ENCODE measurements at places on chromosomes 6 and 20. TPM values are rescaled to one million over a fixed set of nuclear protein-coding genes. Genes with fewer than 3 reads are reported as not detected.

FERMT1 gene
- total RNA-seq, result 0.52 TPM

C4B gene
- 3.3 TPM for total RNA-seq

HLA-F gene
- total RNA-seq, result 172 TPM

LHFPL5 gene
- not detected for total RNA-seq

GRCh38 chr20:64000906-64001305 lies 20.0 kb downstream of the PRPF6 start:
- no peak overlapping the region for H3K27ac ChIP-seq
- H3K4me1 ChIP-seq, result no peaks in the 10 kb centered on the region
- H3K36me3 ChIP-seq, result peaks cover 45% of the 10 kb centered on the region
- DNase-seq, result no peak
- H3K4me3 ChIP-seq, result no peak overlapping the region

- no peak overlapping the region for H3K27ac ChIP-seq
- no peaks in the 10 kb centered on the region for H3K36me3 ChIP-seq
- no peak overlapping the region for H3K4me3 ChIP-seq
- no peak for DNase-seq
- H3K27me3 ChIP-seq, result peaks cover 4% of the 10 kb centered on the region
These were observed 1040.6 kb upstream of the CITED2 start for GRCh38 chr6:140414966-140415620.

- no peak overlapping the region for H3K4me3 ChIP-seq
- peaks cover 3% of the 10 kb centered on the region for H3K36me3 ChIP-seq
- no peaks in the 10 kb centered on the region for H3K27me3 ChIP-seq
- H3K4me1 ChIP-seq, result no peaks in the 10 kb centered on the region
- no peak overlapping the region for H3K27ac ChIP-seq
- DNase-seq, result no peak
These were observed 74.6 kb upstream of the XRN2 start for GRCh38 chr20:21228511-21228910.

DNA sequence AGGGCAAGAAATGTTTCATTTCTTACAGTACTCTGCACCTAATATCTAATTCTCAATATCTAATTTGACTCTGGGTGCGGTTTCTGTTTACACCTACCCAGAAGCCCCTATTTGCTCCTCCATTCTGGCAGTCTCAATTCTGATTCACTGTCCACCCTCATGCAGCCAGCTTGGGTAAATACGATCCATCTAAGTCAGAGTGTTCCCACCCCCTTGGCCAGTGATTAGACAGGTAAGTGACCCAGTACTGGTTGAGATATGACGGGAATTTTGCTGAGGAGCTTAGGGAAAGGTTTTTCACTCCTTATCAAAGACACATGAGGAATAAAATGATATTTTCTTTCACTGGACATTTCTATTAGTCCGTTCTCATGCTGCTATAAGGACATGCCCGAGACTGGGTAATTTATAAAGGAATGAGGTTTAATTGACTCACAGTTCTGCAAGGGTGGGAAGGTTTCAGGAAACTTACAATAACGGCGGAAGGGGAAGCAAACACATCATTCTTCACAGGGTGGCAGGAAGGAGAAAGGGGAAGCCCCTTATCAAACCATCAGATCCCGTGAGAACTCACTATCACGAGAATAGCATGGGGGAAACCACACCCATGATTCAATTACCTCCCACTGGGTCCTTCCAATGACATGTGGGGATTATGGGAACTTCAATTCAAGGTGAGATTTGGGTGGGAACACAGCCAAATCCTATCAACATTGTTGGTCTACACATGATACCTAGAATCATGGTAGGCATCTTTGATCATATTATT lies 29.4 kb downstream of the GLO1 start:
- H3K4me1 ChIP-seq, result peaks cover 23% of the 10 kb centered on the region
- no peak overlapping the region for H3K4me3 ChIP-seq
- H3K36me3 ChIP-seq, result peaks cover 31% of the 10 kb centered on the region
- peak; percentile 27 for DNase-seq
- H3K27me3 ChIP-seq, result no peaks in the 10 kb centered on the region

- no peak for DNase-seq
- H3K36me3 ChIP-seq, result peaks cover 4% of the 10 kb centered on the region
- peaks cover 2% of the 10 kb centered on the region for H3K4me1 ChIP-seq
- no peaks in the 10 kb centered on the region for H3K27me3 ChIP-seq
These were observed 59.0 kb downstream of the FAM120B start for GRCh38 chr6:170365593-170365992.

DNA sequence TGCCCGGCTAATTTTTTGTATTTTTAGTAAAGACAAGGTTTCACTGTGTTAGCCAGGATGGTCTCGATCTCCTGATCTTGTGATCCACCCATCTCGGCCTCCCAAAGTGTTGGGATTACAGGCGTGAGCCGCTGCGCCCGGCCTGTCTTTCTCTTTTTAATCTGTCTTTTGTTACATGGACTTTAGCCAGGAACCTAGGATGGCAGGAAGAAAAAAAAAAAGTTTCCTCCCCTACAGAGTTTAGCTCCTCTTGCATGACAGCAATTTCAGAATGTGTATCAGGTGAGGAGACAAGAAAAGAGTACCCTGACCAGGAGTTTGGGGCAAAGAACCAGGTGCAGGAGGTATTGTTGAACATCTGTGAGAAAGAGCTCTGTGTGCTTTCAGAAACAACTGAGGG lies 21.4 kb upstream of the TXLNB start:
- no peak for DNase-seq
- no peak overlapping the region for H3K4me3 ChIP-seq
- H3K36me3 ChIP-seq, result peaks cover 5% of the 10 kb centered on the region
